ENCODE measurements at places on chromosomes 5 and 9. TPM values are rescaled to one million over a fixed set of nuclear protein-coding genes. Genes with fewer than 3 reads are reported as not detected.

DNA sequence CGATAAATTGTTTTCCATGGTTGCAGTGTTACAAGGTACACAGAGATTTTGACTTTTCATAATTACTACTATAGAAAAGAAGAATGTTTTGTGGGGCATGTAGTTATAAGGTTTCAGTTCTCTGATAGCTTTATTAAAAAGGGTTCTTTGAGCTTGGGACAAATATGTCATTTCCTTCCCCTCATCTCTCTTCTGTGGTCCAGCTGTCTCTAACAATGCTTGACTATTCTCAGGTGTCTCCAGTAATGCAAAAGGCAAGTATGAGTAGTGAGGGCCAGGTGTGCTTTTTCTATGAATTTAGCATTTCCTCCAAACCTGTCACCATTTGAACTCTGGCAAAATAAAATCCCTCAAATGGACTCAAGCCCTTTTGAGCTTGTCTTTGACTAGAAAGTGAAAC lies 84.3 kb downstream of the SLF1 start:
- DNase-seq: no peak
- no peak overlapping the region for H3K27ac ChIP-seq
- no peak overlapping the region for H3K4me3 ChIP-seq
- peaks cover 2% of the 10 kb centered on the region for H3K36me3 ChIP-seq
- no peaks in the 10 kb centered on the region for H3K27me3 ChIP-seq

SHOC1 gene
- not detected for total RNA-seq

DNA sequence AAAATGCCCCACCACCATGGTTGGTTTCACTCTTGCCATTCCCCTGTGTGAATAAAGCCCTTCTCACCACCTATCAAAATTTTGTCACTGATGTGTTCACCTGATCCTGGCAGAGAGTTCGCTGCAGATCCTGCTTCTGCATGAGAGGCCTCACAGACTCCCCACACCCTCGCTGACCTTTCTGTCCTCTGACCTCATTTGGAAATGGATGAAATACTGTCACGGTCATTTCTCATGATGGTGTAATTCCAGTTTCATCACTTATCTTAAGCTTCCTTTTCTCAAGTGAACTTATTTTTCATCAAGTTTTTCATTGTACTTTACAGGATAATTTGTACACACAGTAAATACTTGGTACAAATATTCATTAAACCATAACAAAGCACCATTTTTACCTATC lies 131.3 kb downstream of the FRMD3 start:
- H3K27ac ChIP-seq: no peak overlapping the region
- H3K4me3 ChIP-seq: no peak overlapping the region
- no peaks in the 10 kb centered on the region for H3K36me3 ChIP-seq
- DNase-seq: no peak
- no peaks in the 10 kb centered on the region for H3K4me1 ChIP-seq

DNA sequence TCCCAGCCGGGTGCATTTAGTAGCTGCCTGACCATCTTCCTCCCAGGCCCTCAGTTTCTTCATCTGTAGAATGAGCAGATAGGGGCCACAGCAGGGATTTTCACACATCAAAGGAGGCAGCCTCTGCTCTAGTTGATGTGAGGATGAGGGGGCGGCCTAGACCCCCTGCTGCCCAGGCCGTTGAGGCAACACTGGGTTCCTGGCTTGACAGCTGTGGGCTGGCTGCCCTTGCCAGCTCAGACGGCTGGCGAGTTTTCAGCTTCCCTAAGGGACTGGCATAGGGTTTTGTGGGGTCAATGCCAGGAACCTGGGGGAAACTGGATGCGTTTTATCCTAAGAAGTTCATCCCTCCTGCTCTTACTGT lies 49.6 kb downstream of the NDST1 start:
- H3K4me1 ChIP-seq: no peaks in the 10 kb centered on the region
- no peak overlapping the region for H3K27ac ChIP-seq
- H3K36me3 ChIP-seq: no peaks in the 10 kb centered on the region
- H3K27me3 ChIP-seq: no peaks in the 10 kb centered on the region
- no peak for DNase-seq

PTGR1 gene
- not detected for total RNA-seq

ANKRD55 gene
- 11.9 TPM for total RNA-seq

PIP5KL1 gene
- 2.5 TPM for total RNA-seq

DNA sequence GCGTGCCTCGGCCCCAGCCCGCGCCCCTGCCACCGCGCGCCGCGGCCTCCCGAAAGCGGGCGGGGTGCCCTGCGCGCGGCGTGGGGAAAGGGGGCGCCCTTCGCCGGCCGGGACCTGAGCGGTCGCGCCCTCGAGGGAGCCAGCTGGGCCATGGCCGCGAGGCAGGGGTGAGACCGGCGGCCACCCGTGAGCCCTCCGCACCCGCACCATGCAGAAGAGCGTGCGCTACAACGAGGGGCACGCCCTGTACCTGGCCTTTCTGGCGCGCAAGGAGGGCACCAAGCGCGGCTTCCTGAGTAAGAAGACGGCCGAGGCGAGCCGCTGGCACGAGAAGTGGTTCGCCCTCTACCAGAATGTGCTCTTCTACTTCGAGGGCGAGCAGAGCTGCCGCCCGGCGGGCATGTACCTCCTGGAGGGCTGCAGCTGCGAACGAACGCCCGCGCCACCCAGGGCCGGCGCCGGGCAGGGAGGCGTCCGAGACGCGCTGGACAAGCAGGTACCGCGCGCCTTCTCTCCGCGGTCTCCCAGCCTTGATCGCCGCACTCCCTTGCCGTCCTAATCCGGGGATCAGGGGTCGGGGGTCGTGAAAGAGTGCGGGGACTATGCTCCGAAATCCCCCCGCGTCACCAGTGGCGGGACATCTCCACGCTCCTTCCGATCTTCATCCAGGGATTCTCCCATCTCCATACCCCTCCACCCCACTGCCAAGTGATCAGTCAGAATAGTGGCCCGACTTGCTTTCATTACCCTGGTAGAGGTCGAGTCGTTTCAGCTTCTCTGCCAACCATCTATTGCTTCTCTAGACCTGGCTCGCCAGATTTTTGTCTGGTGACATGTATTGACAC lies 590 bp downstream of the RASGRF2 start:
- peak; percentile 42 for DNase-seq
- H3K4me1 ChIP-seq: peaks cover 74% of the 10 kb centered on the region
- H3K27me3 ChIP-seq: peaks cover 10% of the 10 kb centered on the region
- peaks cover 4% of the 10 kb centered on the region for H3K36me3 ChIP-seq
- H3K4me3 ChIP-seq: peak overlapping the region; percentile 81
- peak overlapping the region; percentile 69 for H3K27ac ChIP-seq

PCDHGB6 gene
- total RNA-seq: 0.04 TPM

- H3K36me3 ChIP-seq: no peaks in the 10 kb centered on the region
- H3K27ac ChIP-seq: no peak overlapping the region
- no peaks in the 10 kb centered on the region for H3K4me1 ChIP-seq
- no peak for DNase-seq
- H3K4me3 ChIP-seq: no peak overlapping the region
These were observed 135.8 kb upstream of the TUSC1 start for GRCh38 chr9:25814023-25814422.

DNA sequence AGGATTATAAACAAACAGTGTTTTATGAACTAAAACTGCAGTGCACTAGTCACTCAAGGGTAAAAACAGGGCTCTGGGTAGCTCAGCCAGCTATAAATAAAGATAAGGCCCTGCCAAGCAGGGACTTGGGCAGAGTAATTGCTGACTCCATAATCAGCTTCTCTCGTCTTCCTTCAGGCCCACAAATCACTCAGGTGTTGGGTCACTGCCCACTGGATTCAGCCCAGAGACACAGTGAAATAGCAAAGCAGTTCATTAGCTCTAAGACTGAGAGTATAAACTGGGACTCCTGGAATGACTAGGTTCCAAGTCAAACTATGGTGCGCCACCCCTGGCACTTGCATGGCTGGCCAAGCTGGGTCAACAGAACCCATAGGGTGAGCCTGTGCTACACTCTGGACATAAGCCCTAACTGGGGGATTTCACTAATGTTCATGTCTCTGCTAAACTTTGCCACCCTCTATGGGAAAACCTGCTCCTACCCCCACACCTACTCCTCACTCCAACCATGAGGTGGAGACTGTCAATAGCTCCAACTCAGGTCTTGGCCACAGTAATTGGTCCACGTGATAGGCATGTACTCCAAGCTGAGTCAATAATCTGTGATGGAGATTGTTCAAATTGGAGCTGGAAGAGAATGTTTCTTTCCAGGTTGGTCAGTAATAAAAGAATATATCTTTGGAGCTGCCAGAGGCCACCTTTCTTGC lies 158.5 kb downstream of the SLIT3 start:
- no peaks in the 10 kb centered on the region for H3K27me3 ChIP-seq
- no peak overlapping the region for H3K27ac ChIP-seq
- no peak overlapping the region for H3K4me3 ChIP-seq
- H3K36me3 ChIP-seq: no peaks in the 10 kb centered on the region
- H3K4me1 ChIP-seq: no peaks in the 10 kb centered on the region

SHLD3 gene
- 5.3 TPM for total RNA-seq

DNA sequence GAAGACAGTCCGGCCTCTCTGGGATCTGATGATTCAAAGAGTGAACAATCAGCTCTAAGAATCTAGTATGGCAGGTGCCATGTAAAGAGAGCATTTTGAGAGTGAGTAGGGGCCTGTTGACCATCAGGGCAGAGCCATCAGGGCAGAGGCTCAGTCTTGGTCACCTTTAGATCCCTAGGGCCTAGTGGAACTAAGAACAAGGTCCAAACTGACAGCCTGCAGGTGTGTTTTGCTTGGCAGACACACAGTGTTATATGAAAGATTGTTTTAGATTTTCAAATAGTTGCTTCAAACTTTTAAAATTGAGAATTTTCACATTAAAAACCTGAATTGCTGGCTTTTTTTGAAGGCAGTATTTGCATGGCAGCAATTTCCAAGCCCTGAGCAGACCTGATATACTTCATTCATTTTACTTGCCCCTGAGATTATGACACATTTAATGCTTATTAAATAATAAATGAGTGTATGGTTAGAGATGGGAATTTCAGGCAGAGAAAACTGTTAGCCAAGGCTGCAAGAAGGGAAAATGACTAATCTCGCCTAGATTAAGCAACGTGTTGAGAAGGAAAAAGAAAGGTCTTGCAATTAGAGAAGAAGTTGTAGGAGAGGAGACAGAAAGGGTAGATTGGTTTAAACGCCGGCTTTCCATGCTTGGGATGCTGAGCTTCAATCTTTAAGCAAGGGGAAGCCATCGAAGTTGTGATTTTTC lies 279.6 kb downstream of the ARRDC3 start:
- H3K27me3 ChIP-seq: peaks cover 18% of the 10 kb centered on the region
- no peaks in the 10 kb centered on the region for H3K36me3 ChIP-seq
- H3K27ac ChIP-seq: no peak overlapping the region
- no peak overlapping the region for H3K4me3 ChIP-seq
- DNase-seq: no peak

GRCh38 chr5:140869555-140869886 lies 764 bp downstream of the PCDHA11 start:
- no peak overlapping the region for H3K4me3 ChIP-seq
- no peaks in the 10 kb centered on the region for H3K4me1 ChIP-seq
- peaks cover 2% of the 10 kb centered on the region for H3K36me3 ChIP-seq
- H3K27me3 ChIP-seq: no peaks in the 10 kb centered on the region
- peak overlapping the region; percentile 31 for H3K27ac ChIP-seq
- no peak for DNase-seq

PDE6A gene
- total RNA-seq: not detected

DNA sequence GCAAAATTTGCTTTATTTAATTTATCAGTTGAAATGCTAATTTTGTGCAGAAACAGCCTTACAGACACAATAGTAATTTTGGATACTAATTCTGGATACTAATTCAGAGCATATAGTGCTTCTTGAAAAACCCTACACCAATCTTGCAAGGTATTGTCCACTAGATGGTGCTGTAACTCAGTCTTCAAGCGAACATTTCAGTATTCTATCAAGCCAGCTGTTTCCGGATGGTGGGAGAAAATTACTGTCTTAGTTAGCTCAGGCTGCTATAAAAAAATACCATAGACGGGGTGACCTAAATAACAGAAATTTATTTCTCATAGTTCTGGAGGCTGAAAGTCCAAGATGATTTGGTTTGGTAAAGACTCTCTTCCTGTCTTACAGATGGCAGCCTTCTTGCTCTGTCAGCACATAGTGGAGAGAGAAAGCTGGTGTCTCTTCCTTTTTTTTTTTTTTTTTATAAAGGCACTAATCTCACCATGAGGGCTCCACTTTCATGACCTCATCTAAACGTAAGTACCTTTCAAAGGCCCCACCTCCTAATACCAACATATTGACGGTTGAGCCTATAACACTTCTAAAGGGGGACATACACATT lies 1306.5 kb upstream of the CDH9 start:
- H3K27me3 ChIP-seq: no peaks in the 10 kb centered on the region
- H3K4me1 ChIP-seq: no peaks in the 10 kb centered on the region
- H3K36me3 ChIP-seq: no peaks in the 10 kb centered on the region

- DNase-seq: no peak
- H3K4me3 ChIP-seq: no peak overlapping the region
- H3K27ac ChIP-seq: no peak overlapping the region
- H3K4me1 ChIP-seq: no peaks in the 10 kb centered on the region
These were observed 2.9 kb downstream of the SLC45A2 start for GRCh38 chr5:33981408-33982162.

DNA sequence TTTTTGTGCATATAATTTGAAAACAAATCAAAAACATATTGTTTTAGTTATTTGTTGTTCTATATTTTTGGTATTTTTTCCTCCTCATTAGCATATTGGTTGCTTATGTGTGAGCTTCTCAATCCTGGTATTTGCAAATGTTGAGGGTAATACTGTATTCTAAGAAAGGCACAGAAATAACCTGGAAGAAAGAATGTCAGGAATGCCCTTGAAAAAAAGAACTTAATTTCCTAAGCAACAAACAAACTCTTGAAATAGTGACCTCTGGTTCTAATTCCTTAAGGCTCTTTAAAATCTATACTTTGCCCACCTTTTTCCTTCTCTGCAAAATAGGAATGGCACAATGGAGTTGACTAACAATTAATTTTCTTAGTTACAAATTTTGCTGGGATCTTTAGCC lies 117.5 kb downstream of the HMHB1 start:
- H3K27me3 ChIP-seq: no peaks in the 10 kb centered on the region
- no peak overlapping the region for H3K4me3 ChIP-seq
- H3K4me1 ChIP-seq: peaks cover 2% of the 10 kb centered on the region
- H3K27ac ChIP-seq: no peak overlapping the region
- no peak for DNase-seq

GRCh38 chr5:179227229-179227579 lies 118.1 kb downstream of the ADAMTS2 start:
- no peak overlapping the region for H3K4me3 ChIP-seq
- no peaks in the 10 kb centered on the region for H3K36me3 ChIP-seq
- no peak for DNase-seq
- H3K27ac ChIP-seq: no peak overlapping the region
- no peaks in the 10 kb centered on the region for H3K27me3 ChIP-seq
- H3K4me1 ChIP-seq: no peaks in the 10 kb centered on the region

SPINK7 gene
- total RNA-seq: not detected

DNA sequence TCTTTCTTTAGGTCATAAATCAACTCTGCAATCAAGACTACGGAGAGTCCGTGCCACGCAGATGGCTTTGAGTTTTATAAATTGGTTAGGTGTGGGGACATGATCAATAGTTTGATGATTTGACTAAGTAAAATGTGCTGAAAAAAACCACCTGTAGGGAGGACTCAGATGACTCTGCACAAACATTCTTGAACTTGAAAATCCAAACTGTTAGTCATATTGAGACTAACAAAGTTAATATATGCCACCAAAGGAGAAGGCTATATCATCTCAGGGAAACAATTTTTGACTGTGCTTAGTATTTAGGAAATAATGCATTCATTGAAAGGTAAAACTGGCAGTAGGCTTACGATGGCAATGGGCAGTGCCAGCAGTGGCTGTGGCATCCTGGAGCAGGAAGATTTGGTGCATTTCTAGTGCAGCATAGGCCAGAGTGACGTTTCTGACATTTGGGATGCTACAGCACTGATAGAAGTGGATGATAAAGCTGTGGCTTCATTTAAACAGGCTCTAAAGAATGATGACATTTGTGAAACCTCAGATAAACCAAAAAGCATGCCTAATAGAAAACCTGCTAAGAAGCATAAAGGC lies 291.1 kb downstream of the MLLT3 start:
- H3K4me1 ChIP-seq: peaks cover 37% of the 10 kb centered on the region
- DNase-seq: no peak
- no peaks in the 10 kb centered on the region for H3K27me3 ChIP-seq
- H3K4me3 ChIP-seq: no peak overlapping the region
- peaks cover 28% of the 10 kb centered on the region for H3K36me3 ChIP-seq

TAS2R1 gene
- total RNA-seq: not detected
